ENCODE measurements at places on chromosomes 2 and 18.

GRCh38 chr2:10530607-10531239 lies 82.6 kb upstream of the ODC1 start:
- no peak for DNase-seq

DNA sequence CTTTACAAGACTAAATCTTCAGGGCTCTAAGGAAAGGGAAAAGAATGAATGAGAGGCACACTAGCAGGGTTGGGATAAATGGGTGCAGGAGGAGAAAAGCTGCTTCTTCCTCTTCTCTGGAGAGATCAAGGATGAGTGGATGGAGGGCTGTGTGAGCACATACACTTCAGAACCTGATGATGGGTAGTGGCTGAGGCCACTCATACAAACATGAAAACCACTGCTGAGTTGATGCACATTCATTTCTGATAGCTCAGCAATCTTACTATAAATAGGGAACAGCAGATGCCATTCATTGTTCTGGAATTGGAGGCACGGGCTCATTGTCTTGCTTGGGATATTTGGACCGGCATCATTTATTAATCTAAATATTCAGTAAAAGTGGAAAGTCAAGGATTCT lies 152.4 kb upstream of the KCTD1 start:
- no peak for DNase-seq

DNA sequence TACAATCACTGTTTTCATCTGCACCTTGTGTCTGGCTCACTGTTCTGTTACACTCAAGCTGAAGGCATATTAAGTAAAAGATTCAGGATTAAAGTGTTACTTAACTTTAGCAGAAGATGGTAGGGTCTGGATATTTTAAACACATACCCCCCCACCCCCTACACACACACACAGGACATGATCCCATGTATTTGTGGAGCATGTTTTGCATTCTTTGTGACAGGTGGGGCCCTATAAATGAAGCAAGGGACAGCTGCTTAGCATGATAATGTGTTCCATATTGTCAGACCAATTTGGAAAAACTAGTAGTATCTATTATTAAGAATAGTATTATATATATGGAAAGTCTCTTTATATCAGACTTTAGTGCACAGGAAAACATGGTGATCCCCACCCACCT lies 335.2 kb upstream of the TNP1 start:
- no peak for DNase-seq

DNA sequence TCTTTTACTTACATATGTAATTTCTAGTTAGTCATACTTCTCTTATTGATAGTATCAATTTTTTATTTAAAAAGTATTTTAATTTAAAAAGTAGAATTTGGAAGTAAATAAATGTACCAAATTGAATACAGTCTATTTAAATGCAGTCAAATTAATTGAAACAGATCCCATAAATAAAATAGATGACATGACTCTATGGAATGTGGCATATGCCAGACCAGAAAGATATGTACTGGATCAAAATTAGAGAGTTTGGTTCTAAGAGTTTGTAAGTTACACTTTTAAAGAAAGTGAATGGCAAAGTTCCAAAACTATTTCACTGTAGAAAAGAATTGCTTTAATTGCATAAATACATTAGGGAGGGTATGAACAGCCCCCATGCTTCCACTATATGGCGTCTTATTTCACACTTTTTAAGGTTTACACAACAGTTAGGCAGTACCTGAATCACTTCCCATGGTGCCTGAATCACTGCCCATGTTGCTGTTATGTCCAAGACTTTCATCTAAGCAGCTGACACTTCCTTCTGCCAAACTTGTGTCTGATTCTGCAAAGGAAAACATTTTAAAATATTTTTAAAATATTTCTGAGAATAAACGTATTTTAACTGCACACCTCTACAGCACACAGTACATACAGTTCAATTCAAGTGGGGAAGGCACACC lies 25.2 kb downstream of the IFIH1 start:
- DNase-seq = no peak

- no peak for DNase-seq
Measured at GRCh38 chr2:217688494-217688893, 314.3 kb downstream of the TNS1 start.

DNA sequence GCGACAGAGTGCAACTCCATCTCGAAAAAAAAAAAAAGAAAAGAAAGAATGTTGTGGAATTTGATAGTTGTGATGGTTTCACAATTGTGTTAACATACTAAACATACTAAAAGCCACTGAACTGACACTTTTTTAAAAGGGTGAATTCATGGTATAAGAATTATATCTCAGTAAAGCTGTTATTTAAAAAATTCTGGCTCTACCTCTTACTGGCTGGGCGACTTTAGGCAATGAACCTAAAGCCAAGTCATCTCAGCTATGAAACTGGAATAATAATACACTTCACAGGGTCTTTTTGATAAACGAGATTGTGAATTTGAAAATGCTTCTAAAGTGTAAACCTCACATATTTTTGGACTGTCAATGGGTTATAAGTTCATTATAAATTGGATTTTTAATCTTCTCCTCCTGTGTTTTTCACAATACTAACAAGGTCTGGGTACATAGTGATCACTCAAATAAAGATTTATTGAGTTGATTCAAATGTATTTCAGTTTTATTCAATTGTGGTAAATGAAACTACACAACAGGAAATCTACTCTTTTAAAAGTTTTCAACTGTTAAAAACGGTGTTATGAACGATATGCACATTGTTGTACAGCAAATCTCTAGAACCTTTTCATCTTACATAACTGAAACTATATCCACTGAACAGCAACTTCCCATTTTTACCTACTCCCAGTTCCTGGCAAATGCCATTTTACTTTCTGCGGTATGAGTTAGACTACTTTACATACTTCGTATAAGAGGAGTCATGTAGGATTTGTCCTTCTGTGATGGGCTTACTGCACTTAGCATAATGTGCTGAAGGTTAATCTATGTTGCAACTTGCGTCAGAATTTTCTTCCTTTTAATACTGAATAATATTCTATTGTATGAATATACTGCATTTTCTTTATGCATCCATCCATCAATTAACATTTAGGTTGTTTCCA lies 43.0 kb upstream of the GTF2A1L start:
- DNase-seq = no peak

DNA sequence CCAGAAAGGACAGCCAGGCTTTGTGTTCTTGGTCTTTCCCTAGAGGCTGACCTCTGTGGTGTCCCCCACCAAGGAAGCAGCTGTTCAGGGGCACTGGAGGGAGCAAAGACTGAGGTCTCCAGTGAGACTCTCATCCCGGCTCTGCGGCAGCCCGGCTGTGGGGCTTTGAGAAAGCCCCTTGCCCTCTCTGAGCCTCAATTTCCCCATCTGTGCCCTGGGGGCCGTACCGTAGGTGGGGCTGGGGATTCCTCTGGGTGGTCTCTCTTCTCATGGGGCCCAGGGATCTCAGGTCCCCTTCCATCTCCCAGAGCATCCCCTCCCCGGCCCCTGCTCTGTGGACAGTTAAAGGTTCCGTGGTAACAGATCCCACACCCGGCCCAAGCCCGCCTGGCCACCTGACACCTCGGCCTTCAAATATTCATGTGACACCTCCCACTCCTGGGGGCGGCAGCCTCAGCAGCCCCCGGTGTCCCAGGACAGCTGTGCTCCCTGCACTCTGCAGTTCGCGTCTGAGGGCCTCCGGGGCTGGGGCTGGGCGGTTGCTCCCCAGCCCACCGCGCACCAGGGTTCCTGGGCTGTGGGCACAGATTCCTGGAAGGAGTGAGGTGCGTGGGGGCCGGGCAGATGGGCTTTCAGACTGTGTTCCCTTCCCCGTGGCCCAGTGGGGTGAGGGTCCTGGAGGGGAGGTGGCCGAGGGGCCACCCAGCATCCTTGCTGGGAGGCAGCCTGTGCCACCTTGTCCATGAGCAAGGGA lies 15.1 kb upstream of the KLHL30 start:
- no peak for DNase-seq

GRCh38 chr2:32798829-32799228 lies 147.9 kb upstream of the LTBP1 start:
- DNase-seq = no peak

GRCh38 chr2:105536175-105536574 lies 137.3 kb upstream of the FHL2 start:
- DNase-seq = no peak

GRCh38 chr2:10246370-10246769 lies 56.3 kb upstream of the HPCAL1 start:
- DNase-seq = no peak

- no peak for DNase-seq
Measured at GRCh38 chr2:16678964-16679363, 13.3 kb upstream of the CYRIA start.

DNA sequence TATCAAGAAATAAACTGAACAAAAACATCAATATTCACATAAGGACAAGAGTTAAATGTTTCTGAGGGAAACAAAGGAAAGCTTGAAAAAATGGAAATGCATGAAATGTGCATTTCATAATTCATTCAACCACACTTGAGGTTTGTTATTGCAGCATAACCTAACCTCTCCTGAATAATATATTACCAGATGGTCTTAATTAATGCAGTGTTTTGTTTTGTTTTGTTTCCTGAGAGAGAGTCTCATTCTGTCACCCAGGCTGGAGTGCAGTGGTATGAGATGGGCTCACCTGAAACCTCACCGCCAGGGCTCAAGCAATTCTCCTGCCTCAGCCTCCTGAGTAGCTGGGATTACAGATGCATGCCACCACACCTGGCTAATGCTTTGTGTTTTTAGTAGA lies 139.9 kb upstream of the PIEZO2 start:
- no peak for DNase-seq

GRCh38 chr18:48857023-48857694 lies 93.6 kb downstream of the SMAD7 start:
- no peak for DNase-seq

DNA sequence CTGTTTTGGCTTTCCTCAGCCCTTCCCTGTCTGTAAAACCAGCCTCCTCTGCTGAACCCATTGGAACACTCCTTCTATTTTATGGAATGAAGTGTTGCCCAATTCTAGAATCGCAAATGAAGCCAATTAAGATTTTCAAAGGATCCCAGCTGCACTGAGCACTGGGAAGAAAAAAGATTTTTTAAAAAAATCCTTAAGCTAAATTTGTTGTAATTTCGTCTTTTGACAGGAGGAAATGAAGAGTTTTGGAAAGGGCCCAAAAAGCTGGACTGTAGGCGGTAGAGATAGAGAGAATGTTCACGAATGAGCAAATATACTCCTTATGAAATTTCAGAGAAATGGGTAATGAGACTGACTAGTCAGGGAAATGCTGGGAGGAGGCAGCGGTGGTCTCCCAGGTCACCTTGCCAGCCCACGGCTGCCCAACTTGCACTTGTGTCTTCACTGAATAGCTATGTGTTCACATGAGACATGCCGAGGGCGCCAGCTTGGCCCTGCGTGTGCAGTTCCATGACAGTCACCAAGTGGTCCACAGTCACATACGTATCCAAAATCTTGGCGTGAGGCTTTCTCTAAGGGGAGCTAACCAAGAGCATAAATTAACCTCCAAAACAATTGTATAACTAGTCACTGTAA lies 69.9 kb downstream of the SGPP2 start:
- no peak for DNase-seq

- DNase-seq = no peak
Measured at GRCh38 chr2:235142601-235143000, 190.8 kb downstream of the SH3BP4 start.

GRCh38 chr18:55406451-55406991 lies 181.5 kb downstream of the TCF4 start:
- DNase-seq = no peak

DNA sequence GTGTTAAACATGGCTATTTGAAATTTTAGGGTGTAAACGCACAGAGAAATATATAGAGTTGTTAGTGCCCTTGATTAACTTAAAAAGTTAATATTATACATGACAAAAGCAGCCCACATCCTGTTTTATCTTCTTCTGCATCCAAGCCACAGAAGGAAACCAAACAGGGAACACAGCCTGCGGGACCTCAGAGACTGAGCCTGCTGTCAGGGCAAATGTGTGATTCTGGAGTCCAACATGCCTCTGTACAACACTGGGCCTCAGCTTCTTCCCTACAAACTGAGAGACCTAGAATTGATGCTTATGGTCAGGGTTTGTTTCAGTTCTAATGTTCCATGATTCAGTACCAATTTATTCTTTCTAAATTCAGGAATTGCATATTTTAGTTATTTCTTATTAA lies 404.7 kb downstream of the FBXO15 start:
- DNase-seq = no peak

- no peak for DNase-seq
Measured at GRCh38 chr2:5803547-5803946, 111.4 kb downstream of the SOX11 start.

DNA sequence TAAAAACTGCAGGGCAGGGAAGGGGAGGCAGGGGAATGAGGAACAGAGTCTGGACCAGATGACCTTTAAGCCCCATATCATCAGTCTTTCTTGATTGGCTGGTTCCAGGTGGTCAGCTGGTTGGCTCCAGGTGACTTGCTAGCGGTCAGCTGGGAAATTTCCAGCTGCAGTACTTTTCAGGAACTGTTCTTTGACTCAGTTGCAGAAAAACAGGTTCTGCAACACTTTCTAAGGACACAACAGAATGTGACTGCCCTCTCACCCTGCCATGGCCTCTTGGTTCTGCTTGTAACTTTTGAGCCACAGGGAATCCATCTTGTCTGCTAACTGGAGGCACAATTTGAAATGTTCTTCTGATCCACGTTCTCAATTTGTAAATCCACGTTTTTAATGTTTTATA lies 278.3 kb upstream of the LRATD1 start:
- DNase-seq = no peak

Data from stimulated activated CD8-positive, alpha-beta memory T cell treated with anti-CD3 and anti-CD28 coated beads, Interleukin-15, amount 100 ng/mL, for 4 hours (primary cell).